ENCODE measurements at places on chromosomes 16 and 17.

DNA sequence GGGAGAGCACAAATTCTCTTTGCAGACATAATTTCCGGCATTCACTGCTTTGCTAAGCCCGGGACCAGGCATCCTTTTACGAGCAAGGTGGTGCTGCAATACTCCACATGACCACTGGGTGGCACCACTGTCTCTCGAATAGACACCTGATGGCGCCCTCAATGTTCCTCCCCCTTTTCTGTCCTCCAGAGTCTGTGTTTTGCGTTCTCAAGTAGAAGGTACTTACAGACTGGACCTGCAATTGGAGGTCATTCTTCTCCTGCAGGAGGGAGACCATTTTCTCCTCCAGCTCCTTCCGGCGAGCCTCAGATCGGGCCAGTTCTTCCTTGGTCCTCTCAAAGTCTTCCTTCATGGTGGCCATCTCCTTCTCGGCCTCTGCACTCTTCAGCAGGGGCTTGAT, 45.2 kb downstream of the MYH13 start:
- H3K27ac ChIP-seq, result no peak overlapping the region

- no peak overlapping the region for H3K27ac ChIP-seq
- no peak overlapping the region for H3K4me3 ChIP-seq
- H3K27me3 ChIP-seq, result peaks cover 4% of the 10 kb centered on the region
- H3K36me3 ChIP-seq, result no peaks in the 10 kb centered on the region
These were observed 472.4 kb downstream of the PMP22 start for GRCh38 chr17:14792746-14793145.

- H3K27ac ChIP-seq, result no peak overlapping the region
- H3K36me3 ChIP-seq, result no peaks in the 10 kb centered on the region
- H3K4me1 ChIP-seq, result peaks cover 9% of the 10 kb centered on the region
- peaks cover 92% of the 10 kb centered on the region for H3K27me3 ChIP-seq
These were observed 31.0 kb downstream of the SRCIN1 start for GRCh38 chr17:38574712-38575111.

DNA sequence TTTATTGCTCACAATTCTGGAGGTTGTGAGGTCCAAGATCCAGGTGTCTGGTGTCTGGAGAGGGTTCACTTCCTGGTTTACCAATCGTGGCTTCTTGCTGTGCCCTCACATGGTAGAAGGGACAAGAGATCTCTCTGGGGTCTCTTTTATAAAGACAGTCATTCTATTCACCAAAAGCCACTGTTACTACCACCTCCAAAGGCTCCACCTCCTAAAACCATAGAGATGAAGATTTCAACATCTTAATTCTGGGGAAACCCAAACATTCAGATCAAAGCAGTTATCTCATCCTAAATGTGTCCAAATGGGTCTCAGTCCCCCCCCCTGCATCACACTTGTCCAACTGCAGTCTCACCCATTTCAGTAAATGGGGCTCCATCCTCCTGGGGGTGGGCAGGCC, 132.9 kb upstream of the XYLT1 start:
- H3K27ac ChIP-seq, result no peak overlapping the region
- no peaks in the 10 kb centered on the region for H3K27me3 ChIP-seq
- H3K4me3 ChIP-seq, result no peak overlapping the region
- H3K36me3 ChIP-seq, result no peaks in the 10 kb centered on the region
- no peaks in the 10 kb centered on the region for H3K4me1 ChIP-seq
- DNase-seq, result no peak

GRCh38 chr16:57372372-57373116, at the start of gene CX3CL1:
Gene CX3CL1, plus strand, starts transcription at chr16:57372490. Its CDS starts 79 bp downstream, at chr16:57372569.
- no peak within 1 kb of the TSS for H3K4me3 ChIP-seq
- H3K27me3 ChIP-seq, result no peaks in the 10 kb centered on the region
- H3K4me1 ChIP-seq, result peaks cover 25% of the 10 kb centered on the region
- peak; percentile 88 for DNase-seq
- H3K36me3 ChIP-seq, result no peaks in the 10 kb centered on the region
- peak within 1 kb of the TSS; percentile 88 for H3K27ac ChIP-seq

DNA sequence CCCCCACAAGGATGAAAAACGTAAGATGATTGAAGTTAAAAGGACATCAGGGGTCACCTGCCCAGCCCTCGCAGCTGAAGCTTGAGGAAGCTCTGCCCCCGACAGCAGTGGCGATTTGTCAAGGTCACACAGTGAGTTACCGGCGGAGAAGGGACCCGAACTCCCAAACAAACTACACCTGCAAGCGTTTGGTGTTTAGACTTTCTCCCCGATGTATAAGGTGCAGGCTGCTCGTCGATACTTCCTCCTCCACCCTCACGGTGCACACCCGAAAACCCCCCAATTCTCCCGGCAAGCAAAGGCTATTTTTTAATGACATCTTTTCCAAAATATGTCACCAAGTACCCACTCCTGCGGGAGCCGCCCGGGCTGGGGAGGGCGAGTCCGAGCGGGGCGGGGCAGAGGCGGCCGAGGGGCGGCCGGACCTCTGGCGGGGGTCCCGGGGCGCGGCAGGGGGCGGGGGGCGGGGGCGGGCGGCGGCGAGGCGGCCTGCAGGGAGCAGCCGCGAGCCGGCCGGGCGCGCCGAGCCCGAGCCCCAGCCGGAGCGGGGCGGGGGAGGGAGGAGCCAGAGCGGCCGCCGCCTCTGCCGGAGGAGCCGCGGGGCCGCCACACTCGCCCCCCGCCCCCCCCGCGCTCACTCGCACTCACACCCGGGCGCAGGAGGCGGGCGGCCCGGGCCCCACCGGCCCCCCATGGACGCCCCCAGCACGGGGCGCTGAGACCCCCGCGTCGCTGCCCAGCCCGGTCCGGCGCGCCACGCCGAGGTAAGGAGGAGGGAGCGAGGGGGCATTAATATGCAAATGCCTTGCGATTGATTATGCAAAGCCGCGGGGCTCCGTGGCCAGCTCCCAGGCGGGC, at the start of gene THRA:
Gene THRA, plus strand, starts transcription at position 637 of the 858 bp plus-strand sequence. CDS start 11,524 bp downstream, outside the sequence.
- no peaks in the 10 kb centered on the region for H3K27me3 ChIP-seq
- H3K4me1 ChIP-seq, result peaks cover 32% of the 10 kb centered on the region
- DNase-seq, result peak; percentile 92
- H3K36me3 ChIP-seq, result no peaks in the 10 kb centered on the region
- peak within 1 kb of the TSS; percentile 88 for H3K27ac ChIP-seq
- peak within 1 kb of the TSS; percentile 100 for H3K4me3 ChIP-seq

- no peak overlapping the region for H3K27ac ChIP-seq
- H3K27me3 ChIP-seq, result peaks cover 14% of the 10 kb centered on the region
- no peak overlapping the region for H3K4me3 ChIP-seq
These were observed 24.4 kb downstream of the TBC1D3B start for GRCh38 chr17:36151891-36152638.

GRCh38 chr16:1932050-1933028, 10.7 kb downstream of the MSRB1 start:
- H3K36me3 ChIP-seq, result no peaks in the 10 kb centered on the region
- no peaks in the 10 kb centered on the region for H3K27me3 ChIP-seq

DNA sequence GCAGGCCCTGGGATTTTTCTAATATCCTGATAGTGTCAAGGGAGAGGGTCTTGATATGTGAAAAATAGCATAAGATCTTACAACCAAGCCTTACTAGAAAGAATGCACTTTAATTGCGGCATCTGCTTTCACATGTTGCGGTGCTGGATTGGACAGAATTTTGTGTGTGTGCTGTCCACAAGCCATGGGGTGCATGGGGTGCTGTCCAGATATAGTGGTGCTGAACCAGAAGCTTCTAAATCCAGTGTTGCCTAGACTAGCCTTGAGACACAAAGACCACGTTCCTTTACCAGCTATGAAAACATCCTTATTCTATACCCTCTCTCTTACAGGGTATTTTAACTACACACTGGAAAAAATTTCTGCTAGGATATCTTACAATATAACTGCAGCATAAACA, 244.0 kb downstream of the TMEM114 start:
- H3K27ac ChIP-seq, result no peak overlapping the region
- DNase-seq, result peak; percentile 51
- no peak overlapping the region for H3K4me3 ChIP-seq
- H3K4me1 ChIP-seq, result no peaks in the 10 kb centered on the region
- H3K36me3 ChIP-seq, result no peaks in the 10 kb centered on the region

GRCh38 chr16:83458612-83459011, 349.2 kb upstream of the HSBP1 start:
- DNase-seq, result no peak
- no peaks in the 10 kb centered on the region for H3K27me3 ChIP-seq
- no peaks in the 10 kb centered on the region for H3K4me1 ChIP-seq
- H3K36me3 ChIP-seq, result no peaks in the 10 kb centered on the region
